ENCODE measurements at places on chromosomes 3 and 15.
A peak's percentile ranks its signal among the peaks of the same experiment; 100 is the strongest.

GRCh38 chr3:119346076-119346496 is 51.9 kb downstream of the ARHGAP31 start:
- DNase-seq = no peak

- no peak for DNase-seq
These were observed 42.6 kb downstream of the PXK start for GRCh38 chr3:58375254-58375653.

GRCh38 chr3:74442683-74443082 is 171.8 kb downstream of the CNTN3 start:
- no peak for DNase-seq

- DNase-seq = peak; percentile 47
These were observed 6.6 kb downstream of the MAP2K5 start for GRCh38 chr15:67548862-67549651.

DNA sequence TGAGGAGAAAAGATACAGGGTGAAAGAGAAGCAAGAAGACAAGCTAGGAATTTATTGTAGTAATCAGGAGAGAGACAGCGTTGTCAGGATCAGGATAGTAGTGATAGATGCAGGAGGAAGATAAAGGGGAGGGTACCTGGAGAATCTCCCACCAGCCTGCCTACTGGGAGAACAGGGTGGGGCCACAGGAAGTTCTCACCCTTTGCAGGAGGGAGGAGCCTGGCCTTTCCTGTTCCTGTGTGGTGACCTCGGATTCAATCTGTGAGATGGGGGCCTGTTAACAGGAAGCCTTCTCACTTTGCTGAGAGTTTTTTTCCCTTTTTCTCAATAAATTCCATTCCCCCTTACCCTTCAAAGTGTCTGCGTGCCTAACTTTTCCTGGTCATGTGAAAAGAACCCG is 37.6 kb downstream of the GMPS start:
- DNase-seq = no peak

- peak; percentile 15 for DNase-seq
These were observed 89.7 kb downstream of the AQP9 start for GRCh38 chr15:58227706-58228543.

- no peak for DNase-seq
These were observed 5.3 kb downstream of the CHST2 start for GRCh38 chr3:143124601-143125520.

- no peak for DNase-seq
These were observed 10.3 kb downstream of the MYL3 start for GRCh38 chr3:46852839-46853355.

DNA sequence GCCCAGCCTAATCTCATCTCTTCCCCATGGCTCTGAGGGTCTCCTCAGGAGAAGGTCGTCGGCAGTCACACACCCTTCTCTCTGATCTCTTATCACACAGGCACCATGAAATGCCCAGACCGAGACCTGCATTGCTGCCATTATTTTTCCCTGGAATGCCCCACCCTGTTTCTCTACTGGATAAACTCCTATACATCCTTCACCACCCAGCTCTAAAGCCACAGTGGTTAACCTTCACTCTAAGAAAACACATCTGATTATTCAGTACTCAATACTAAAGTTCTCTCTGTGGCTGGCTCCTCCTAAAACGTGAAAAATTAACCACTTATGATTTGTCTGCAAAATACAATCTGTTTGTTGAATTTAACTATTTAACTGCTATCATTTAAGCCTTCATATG is 43.3 kb downstream of the RORA start:
- no peak for DNase-seq

DNA sequence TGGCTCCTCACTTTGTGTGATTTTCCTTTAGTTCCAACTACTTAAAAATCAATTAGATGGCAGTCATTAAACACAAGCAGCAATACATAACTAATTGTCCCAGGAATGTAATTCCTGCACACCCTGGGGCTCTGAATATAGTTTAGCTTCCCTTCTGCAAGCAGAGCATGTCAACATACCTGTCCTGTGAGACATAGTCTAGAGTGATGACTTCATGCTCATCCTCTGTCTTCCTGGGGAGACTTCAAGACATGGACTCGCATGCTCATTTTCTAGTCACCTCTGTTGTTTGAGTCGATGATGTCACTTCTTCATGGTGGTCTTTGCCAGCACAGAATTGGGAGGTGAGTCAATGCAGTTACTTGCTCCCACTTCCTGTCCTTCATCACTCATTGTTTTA is 15.7 kb downstream of the C3orf52 start:
- no peak for DNase-seq

- DNase-seq = no peak
These were observed 115.6 kb downstream of the NLGN1 start for GRCh38 chr3:173513123-173513522.

- no peak for DNase-seq
These were observed 1.3 kb upstream of the IL16 start for GRCh38 chr15:81195339-81195864.

Data from NCI-H2227 treated with DMSO at 0.1 percent for 48 hours (cell line).